ENCODE measurements at places on chromosomes 13 and 19.

DNA sequence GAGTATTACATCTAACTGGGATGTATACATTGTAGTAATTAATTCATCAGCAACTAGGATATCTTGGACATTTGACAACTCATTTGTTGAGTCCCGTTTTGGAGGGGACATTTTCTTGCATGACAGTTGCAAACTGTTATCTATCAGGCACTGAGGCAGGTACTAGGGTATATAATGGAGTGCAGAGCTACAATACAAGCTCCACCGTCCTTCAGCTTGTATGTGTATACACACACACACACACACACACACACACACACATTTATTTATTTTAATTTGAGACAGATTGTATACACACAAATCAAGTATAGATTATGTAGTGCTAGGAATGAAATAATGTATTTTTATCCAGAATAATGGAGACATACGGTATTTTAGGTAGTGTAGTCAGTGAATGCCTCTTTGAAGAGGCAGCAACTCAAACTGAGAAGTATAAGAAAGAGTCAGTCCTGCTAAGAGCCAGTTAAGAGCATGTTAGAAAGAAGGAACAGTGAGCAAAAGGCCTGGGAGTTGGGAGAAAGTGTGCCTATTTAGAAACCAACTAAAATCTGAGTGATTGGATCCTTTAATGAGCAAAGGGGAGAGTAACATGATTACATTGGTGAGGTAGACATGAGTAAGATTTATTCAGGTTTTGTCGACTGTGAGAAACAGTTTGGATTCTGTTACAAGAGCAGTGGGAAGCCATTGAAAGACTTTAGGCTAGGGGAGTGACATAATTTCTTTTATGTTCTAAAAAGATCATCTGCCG, 74.5 kb downstream of the NBEA start:
- DNase-seq = no peak

GRCh38 chr13:39345982-39346381, 257.0 kb downstream of the LHFPL6 start:
- DNase-seq = no peak

- no peak for DNase-seq
Measured at GRCh38 chr13:37914781-37915391, 45.3 kb upstream of the TRPC4 start.

DNA sequence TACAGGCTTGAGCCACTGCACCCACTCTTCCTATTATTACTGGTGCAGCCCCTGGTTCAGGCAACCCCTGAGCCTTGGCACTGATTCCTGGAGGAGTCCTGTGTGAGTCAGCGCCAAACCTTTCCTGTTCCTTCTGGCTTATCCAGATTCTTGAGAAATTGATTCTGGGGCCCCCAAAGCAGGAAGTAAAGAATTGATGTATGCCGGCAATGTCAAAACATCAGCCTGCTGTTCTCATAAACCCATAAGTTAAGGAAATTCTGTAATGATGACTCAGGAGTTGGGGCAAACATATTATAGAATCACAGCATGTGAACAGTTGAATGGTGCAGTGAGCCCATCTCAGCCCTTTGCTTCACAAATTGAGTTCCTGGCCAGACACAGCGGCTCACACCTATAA, 1.4 kb upstream of the OR7G3 start:
- DNase-seq = peak; percentile 100

DNA sequence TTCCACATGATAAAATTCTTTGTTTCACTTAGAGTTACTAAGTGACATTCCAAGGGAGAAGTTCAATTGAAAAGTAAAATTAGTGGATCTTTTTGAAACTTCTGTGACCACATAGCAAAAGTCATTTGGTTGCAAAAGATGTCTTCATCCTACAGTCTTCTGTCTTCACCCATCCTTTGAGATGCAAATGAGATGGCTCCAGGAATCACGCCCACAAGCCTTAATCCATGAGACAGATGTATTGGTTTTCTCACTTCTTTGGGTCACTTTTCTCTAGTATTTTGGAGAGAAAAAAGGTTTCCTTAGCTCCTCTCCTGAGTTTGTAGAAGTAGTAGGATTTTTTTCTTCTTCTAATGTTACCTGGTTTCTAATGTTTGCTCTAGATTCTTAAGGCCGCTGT, 259.5 kb upstream of the SLC10A2 start:
- DNase-seq = no peak

GRCh38 chr19:39996218-39996810, 546 bp upstream of the ZNF546 start:
- DNase-seq = no peak

- peak; percentile 70 for DNase-seq
Measured at GRCh38 chr19:11418549-11419506, at the start of gene RGL3. Gene RGL3, minus strand, starts transcription at chr19:11419314. Its CDS starts 36 bp downstream, at chr19:11419278.

DNA sequence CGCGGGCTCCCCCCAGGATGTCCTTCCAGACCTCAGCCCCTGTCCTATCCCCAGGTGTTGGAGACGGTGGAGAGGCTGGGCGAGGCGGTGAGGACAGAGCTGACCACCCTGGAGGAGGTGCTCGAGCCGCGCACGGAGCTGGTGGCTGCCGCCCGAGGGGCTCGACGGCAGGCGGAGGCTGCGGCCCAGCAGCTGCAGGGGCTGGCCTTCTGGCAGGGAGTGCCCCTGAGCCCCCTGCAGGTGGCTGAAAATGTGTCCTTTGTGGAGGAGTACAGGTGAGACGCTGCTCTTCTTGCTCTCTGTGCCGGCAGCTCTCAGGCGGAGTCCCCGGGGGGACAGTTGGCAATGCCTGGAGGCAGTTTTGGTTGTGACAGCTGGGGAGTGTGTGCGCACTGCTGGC, 6.9 kb downstream of the TTYH1 start:
- no peak for DNase-seq

- DNase-seq = no peak
Measured at GRCh38 chr13:113815151-113816058, 48.5 kb downstream of the GAS6 start.

- DNase-seq = no peak
Measured at GRCh38 chr19:23557381-23557780, 129.6 kb downstream of the ZNF675 start.

- DNase-seq = no peak
Measured at GRCh38 chr13:112060282-112060830, 6.6 kb upstream of the SOX1 start.

DNA sequence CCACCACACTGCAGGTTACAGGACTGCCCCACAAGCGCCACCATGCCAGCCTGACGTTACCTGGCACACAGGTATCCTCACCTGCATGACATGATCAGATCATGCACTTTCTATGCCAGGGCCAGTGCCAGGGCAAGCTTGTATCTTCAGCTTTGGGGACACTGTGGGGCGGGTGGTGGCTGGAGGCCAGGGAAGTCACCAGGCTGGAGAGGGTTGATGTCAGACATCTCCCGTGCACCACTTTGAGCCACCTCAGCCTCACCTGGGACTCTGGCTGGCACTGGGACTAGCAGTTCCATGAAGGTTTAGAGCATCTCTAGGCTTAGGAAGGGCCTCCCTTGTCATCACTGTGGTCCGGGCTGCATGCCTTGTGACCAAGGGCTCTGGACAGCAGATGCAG, 97.2 kb downstream of the WTIP start:
- DNase-seq = no peak

DNA sequence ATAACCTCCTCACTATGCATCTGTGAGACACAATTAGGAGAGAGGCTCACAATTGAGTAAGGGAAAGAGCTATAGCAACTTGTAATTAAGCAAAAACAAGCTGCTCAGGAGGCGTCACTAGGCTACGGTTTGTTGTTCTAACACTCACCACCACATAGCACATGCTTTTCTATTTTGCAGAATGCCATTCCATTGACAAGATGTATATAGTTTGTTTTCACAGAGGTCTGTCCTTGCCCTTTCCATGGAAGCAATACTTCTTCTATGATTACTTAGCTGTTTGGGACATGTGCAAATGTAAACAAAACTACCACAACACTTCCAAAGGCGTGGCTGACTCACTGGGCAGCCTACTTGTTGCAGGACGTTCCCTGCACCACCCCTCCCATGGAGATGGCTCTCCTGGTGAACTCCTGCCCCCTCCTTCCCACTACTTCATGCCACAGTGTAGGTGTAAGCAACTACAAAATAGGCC, 33.9 kb upstream of the FAM216B start:
- DNase-seq = peak; percentile 56
